Renal cortical epithelial cell (primary cell): ENCODE measurements at places on chromosomes 2 and 18.
A peak's percentile ranks its signal among the peaks of the same experiment; 100 is the strongest.

GRCh38 chr2:98923244-98923940, 12.6 kb downstream of the CRACDL start:
- no peak for DNase-seq

- no peak for DNase-seq
These were observed 306.0 kb upstream of the ACVR2A start for GRCh38 chr2:147538821-147539220.

- DNase-seq: no peak
These were observed 179.7 kb upstream of the LRP1B start for GRCh38 chr2:142310530-142310929.

GRCh38 chr2:235320326-235320725, 173.5 kb upstream of the AGAP1 start:
- DNase-seq: no peak

GRCh38 chr2:112253261-112253815, 1.5 kb downstream of the ZC3H8 start:
- no peak for DNase-seq

DNA sequence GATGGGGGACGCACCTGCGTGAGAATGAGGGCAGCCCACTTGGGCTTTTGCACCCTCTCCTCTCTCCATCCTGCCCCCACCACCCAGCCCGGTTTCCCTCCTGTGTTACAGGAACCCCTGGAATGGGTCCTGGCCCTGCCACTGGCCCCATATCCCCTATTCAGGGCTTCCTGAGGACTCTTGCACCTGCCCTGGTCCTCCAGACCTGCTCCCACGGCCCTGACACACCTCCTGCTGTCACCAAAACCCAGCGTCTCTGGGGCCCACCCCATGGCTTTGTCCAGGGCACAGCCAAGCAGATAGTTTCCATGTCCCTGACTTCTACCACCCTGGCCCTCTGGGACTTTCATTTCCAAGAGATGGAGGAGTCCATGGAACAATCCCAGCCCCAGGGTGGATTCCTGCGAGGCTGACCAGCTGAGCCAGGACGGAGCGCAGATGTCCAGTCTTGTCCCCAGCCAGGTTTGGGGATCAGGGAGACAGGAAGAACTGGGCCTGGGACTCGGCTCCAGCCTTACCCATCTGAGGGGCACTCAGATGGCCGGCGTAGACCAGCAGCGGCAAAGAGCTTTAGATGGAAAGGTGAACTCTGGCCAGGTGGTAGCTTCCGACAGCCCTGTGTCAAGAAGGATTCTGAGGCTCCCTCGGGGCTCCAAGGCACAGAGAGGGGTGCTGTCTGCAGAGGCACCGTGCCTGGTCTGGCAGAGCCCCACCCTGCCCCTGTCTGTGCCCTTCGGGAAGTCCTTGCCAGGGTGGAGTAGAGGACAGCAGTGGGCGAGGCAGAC, 12.0 kb downstream of the GPR35 start:
- DNase-seq: no peak

DNA sequence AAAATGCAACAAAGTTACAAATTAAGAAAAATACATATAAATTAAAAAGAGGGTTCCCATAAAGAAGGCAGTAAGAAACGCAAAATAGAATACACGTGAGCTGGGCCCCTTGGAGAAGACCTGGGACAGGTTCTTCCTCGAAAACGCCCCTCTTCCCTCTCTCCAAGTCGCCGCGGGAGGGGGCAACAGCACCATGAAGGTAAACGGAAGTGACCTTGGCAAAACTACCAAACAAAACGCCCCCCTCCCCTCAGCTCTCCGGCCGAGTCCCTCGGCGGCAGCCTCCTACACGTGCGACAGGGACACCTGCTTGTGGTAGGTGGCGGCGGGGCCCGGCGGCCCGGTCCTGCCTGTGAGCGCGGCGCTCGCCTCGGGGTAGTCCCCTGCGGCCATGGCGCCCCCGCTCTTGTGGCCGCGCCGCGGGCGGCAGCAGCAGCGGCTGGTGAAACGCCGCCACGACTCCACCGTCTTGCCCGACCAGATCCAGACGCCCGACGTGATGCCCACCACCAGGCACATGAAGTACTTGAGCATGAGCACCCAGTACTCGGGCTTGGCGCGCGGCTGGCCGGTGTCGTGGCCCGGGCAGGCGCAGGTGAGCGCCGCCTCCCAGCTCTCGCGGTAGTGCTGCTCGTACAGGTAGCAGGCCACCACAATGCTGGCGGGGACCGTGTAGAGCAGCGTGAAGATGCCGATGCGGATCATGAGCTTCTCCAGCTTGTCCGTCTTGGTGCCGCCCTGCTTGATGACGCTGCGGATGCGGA, 2.8 kb downstream of the FZD5 start:
- no peak for DNase-seq

GRCh38 chr2:66872986-66873754, 438.2 kb downstream of the MEIS1 start:
- DNase-seq: peak; percentile 57

GRCh38 chr2:110099471-110100225, 16.0 kb downstream of the MALL start:
- no peak for DNase-seq

DNA sequence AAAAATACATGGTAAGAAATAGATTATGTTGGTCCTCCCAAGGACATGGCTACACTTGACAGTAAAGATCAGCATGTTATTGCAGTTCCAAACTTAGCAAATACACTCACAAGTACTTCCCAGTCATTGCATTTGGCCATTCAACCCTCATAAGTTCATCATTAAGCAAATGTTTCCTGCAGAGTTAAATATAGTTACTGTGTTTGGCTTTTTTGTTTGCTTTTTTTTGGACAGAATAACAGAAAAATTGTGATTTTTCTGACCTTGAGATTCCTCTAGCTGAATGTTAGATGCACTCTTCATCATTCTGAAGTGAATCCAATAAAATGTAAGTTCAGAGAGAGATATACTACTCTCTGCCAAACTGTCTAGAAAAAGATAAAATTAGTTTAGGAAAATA, 295.3 kb downstream of the GPD2 start:
- DNase-seq: no peak

GRCh38 chr2:75277111-75277510, 77.8 kb upstream of the TACR1 start:
- peak; percentile 62 for DNase-seq

GRCh38 chr18:12287684-12288402, 20.2 kb upstream of the TUBB6 start:
- DNase-seq: peak; percentile 86

DNA sequence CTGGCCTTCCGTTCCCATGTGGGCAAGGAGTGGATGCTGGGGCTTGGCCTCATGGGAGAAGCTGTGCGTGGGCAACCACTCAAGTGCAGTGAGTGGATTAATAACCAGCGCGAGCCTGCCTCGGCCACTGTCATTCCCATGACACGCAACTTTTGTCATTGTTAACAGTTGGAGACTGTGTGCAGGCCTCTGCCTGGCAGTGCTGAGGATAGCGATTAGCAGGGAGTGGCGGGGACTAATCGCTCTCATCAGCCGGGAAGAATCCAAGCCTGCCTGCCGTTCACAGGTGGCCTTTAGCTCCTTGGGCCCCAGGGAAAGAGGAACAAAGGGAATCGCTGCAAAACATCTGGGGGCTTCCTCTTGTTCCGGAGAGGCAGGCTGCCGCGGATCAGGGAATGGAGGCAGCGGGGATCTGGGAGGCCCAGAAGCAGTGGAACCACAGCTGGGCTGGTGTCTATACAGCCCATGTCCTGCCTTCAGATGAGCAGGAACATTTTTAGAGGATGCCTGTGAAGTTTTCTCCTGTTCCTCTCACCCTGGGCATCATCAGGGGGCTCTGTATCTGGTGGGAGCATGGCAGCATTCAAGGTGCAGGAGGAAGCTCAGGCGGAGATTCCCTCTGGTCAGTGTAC, 53.8 kb downstream of the CTIF start:
- DNase-seq: no peak

- peak; percentile 81 for DNase-seq
These were observed 31.1 kb downstream of the TMEM178A start for GRCh38 chr2:39696838-39697237.

- peak; percentile 92 for DNase-seq
These were observed 141.5 kb upstream of the NDUFV2 start for GRCh38 chr18:8960740-8961657.

- no peak for DNase-seq
These were observed 181.5 kb downstream of the TCF4 start for GRCh38 chr18:55406451-55406991.

- no peak for DNase-seq
These were observed 28.0 kb downstream of the SH2D6 start for GRCh38 chr2:85446296-85447221.

- DNase-seq: peak; percentile 18
These were observed 59.4 kb downstream of the STEAP3 start for GRCh38 chr2:119282996-119283511.

GRCh38 chr18:61605376-61606067, 272.3 kb downstream of the CDH20 start:
- DNase-seq: no peak

GRCh38 chr2:59425247-59425646, 1128.2 kb downstream of the BCL11A start:
- DNase-seq: peak; percentile 16

DNA sequence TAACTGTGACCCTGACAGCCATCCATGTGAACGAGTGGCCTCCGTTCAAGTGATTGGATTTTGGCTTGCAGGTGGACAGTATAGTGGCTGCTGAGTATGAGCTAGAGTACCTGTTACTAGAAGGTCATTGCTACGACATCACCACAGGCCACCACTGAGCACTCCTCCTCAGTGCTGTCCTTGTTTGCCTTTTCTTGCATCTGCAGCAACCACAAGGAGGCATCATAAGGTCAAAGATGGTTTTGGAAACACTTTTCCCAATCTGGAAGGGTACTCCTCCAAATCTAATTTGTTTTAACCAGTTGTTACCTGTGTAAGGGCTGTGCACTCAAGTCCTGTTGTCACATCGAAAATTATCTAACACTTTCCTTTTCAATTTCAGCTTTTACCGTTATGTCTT, 81.2 kb downstream of the UGGT1 start:
- no peak for DNase-seq

- DNase-seq: no peak
These were observed 84.4 kb downstream of the TPGS2 start for GRCh38 chr18:36744261-36744876.

GRCh38 chr2:190547886-190548285, 13.4 kb upstream of the NEMP2 start:
- DNase-seq: no peak

DNA sequence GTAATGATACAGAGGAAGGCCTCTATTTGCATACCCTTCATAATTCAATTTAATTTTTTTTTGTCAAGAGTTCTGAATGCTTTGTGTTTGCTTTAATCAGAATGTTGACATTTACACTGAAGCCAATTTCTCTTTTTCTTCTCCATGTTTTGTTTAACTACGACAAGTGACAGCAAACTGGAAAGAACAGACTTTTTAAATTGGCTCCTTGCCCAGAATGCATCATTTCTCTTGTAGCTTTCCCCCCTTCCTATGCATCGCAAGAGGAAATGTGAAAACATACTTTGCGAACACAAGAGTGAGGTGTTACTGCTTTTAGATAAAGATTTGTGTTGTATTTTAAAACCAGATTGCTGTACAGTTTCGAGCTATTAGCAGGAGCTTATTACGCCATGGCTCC, 955.2 kb upstream of the CELF4 start:
- no peak for DNase-seq

DNA sequence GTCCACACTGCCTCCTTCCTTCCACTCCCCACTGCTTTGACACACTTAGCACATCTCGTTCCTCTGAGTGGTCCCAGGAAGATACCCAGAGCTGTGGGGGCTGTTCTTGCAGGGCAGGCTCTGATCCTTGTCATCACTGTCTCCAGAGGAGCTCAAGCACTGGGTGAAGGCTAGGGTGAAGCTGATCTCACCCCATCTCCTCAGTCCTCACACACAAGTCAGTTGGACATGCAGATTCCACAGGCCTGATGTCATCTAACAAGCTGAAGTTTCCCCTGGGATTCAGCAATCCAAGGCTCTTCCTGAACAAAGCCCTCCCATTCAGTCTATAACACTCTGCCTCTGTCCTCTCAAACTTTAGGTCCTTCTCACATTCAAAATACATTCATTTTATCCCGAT, 90.6 kb upstream of the RAB6C start:
- no peak for DNase-seq

DNA sequence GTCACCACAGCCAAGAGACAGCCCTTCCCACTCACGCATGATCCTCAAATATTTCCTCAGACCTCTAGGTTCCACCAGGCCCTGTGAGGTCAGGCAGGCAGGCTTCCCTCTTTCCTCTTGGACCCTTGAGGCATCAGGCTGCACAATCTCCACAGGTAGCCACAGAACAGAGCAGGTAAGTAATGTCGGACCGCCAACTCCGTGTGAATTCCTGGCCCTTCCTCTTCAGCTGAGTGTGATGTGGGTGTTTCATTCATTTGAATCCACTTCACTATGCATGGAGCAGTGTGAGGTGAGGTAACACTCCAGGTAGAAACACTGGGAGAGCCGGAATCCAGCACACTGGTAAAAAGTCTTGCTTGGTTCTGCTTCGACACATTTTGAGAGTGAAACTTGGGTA, 44.0 kb downstream of the MRPL35 start:
- no peak for DNase-seq
